Body of pancreas (tissue), 4 donors: ENCODE measurements at places on chromosomes 4 and X. TPM values are rescaled to one million over a fixed set of nuclear protein-coding genes. Genes with fewer than 3 reads are reported as not detected.

UGT2A1 gene
- total RNA-seq = not detected

MRFAP1 gene
- 115 TPM for total RNA-seq

TEX11 gene
- total RNA-seq = 0.66 TPM

KCND1 gene
- total RNA-seq = 0.52 TPM

ANK2 gene
- total RNA-seq = 9.9 TPM

BEND4 gene
- not detected for total RNA-seq

TRO gene
- 24.1 TPM for total RNA-seq
